WTC11 (cell line): ENCODE measurements at places on chromosomes 6 and 20. TPM values are rescaled to one million over a fixed set of nuclear protein-coding genes. Genes with fewer than 3 reads are reported as not detected.

GRCh38 chr6:164106345-164106769 lies 691.8 kb downstream of the QKI start:
- DNase-seq: peak; percentile 73

DNA sequence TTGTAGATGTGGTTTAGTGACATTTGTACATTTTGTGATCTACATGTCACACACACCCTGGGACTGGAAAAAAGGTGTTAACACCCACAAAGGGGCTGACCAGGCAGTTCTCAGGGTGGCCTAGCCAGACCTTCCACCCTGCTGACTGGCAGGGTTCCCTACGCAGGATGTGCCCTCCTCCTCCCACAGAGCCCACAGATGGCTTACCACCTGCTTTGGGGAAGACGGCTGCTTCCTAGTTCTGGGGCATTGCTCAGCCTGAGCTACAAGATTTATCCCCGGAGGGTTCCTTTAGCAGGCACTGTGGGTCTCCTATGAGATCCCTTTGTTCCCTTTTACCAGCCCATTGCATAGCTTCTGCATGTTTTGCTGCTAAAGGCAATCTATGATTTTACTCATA lies 35.1 kb downstream of the SNAP25 start:
- DNase-seq: no peak

- DNase-seq: no peak
Observed at GRCh38 chr6:169132352-169132940, 121.2 kb downstream of the THBS2 start.

DNA sequence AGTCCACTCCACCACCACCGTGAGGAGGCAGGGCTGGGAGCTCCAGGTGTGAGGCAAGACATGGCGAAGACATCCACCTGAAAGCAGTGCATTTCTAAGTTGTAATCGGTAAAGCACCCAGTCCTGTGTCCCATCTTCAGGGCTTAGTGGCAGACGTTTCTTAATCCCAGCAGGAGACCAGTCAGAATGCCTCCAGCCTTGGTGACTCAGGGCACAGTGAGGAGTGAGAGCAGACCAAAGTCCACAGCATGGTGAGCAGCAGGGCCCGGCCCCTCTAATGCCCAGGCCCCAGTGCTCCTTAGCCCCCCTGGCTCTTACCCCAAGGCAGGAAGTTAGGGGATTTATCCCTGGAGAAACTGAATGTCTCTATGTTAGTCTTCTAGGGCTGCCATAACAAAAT lies 183.9 kb downstream of the SYNDIG1 start:
- DNase-seq: no peak

Gene CARMIL1
- total RNA-seq: 35.1 to 37.6 TPM (median 36.2 TPM) in 3 replicates

DNA sequence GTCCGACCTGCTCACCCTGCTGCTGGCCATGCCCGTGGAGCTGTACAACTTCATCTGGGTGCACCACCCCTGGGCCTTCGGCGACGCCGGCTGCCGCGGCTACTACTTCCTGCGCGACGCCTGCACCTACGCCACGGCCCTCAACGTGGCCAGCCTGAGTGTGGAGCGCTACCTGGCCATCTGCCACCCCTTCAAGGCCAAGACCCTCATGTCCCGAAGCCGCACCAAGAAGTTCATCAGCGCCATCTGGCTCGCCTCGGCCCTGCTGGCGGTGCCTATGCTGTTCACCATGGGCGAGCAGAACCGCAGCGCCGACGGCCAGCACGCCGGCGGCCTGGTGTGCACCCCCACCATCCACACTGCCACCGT lies 885 bp downstream of the NTSR1 start:
- no peak for DNase-seq

DNA sequence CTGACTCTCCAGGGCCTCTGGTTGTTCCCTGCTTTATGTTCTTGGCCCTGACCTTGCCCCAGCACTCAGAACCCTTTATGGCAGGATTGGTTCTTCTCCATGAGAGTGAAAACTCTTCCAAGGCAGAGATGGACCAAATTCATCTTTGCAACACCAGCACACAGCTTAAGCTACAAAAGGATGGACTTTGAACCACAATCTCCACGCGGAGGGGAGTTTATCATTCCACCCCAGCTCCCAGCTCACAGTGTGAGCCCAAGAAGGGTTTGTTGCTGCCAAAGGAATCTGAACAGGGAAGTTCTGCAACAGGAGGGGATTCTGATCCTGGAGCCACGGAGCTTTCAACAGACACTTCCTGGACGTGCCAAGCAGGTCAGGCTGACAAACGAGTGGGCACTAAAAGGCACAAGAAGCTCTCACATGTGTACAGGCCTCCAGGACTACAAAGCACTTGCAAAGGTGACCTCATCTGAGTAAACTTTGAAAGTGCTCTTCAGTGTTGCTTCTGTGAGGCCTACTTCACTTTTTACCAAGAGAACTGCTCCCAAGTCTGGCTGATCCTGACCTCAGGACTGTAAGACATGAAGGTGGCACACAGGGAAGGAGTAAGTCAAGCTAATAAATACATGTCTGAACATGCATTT lies 8.9 kb downstream of the FITM2 start:
- DNase-seq: no peak

Gene NR2E1
- total RNA-seq: not detected in 3 replicates

- DNase-seq: no peak
Observed at GRCh38 chr20:51365670-51366069, 176.8 kb downstream of the NFATC2 start.

Gene TP53TG5
- total RNA-seq: 0.37 to 0.85 TPM in 2 of 3 replicates, not detected in the other
